NCI-H524 (cell line): ENCODE measurements at places on chromosomes 2 and 18.

DNA sequence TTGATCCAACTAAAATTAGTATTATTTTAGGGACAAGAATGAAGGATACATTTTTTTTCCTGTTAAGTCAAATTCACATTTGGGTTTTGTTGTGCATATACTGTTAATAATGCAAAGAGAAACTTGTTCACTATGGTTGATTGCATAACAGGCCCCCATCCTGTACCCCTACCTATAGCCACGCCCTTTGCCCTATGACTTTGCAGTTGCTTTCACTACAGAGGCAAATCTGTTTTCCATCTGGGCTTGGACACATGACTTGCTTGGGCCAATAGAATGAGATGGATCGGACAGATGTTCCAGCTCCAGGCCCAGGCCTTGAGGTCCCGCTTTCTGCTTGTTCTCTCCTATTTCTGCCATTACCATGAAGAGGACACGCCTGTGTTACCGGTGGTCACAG lies 278.5 kb upstream of the HNRNPA3 start:
- no peak for DNase-seq

DNA sequence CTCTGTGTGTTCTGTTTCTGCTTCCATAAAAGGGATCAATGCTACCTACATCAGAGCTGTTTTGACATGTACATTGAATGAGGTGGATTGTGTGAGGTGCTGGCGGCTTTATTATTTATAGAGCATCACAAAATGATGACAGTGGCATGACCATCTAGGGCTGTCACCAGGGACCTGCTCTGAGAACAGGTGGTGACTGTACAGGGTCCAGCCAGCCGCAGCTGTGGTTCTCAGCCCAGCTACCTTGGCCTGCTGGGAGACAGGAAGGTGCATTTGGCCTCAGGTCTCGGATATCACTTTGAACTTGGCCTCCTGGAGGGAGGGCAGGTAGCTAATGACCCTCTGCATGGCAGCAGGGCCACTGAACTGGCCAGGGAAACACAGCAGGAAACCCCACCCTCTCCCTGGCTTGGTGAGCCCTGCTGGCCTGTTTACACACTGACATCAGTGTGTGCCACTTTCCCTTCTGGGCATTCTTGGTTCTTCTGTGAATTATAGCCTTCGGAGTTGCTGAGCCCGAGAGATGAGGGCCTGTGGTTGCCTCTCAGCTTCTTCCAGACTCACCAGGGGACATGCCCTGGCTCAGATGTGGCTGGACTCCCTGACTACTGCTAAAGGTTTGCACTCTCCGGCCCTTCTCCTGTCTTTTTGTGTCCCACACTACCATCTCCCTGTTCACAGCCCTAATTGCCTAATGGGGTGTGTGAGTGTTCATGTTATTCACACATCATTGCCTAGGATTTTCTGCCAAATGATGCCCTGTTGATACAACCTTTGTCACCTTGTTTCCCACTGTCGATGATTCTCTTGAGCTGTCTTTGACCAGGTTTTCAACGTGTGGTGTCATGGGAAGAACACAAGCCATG lies 109.2 kb upstream of the RAB12 start:
- no peak for DNase-seq

- no peak for DNase-seq
Measured at GRCh38 chr2:27537287-27537686, 40.6 kb downstream of the GCKR start.

- DNase-seq = no peak
Measured at GRCh38 chr2:174868878-174869277, 104.6 kb upstream of the CHRNA1 start.

GRCh38 chr2:138787053-138787666 lies 7.0 kb upstream of the NXPH2 start:
- no peak for DNase-seq

GRCh38 chr2:225602205-225602604 lies 202.7 kb downstream of the NYAP2 start:
- DNase-seq = no peak

DNA sequence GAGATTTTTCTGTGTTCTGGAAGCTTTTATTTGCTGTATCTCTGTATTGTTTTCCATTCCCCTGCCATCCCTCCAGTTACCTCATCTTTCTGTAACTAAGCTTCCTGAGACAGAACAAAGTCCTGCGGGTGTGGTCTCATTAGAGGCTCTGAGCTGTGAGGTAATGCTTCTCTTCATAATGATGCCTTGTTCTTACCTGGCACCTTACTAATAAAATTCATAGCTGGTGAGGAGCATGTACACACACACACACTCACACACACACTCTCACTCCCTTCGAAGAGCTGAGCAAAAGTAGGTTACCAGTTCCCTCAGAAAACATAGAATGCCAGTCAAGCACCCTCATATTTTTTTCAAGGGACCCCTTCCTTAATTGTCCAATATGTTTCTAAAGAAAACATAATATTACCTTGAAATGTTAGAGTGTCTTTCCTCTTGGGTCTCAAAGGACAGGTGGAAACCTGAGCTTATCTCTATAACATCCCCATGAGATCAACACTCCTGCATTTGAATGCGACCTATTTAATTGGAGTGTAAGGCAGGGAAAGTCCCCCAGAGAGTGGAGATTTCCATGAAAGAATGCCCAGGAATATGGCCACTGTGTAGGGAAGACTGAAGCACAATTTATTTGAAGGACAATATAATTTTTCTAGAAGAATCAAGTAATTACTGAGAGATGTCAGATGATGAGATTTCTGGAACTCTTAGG lies 161.6 kb upstream of the NCK2 start:
- DNase-seq = no peak

GRCh38 chr2:137020452-137021196 lies 255.3 kb downstream of the THSD7B start:
- DNase-seq = no peak

GRCh38 chr2:95375532-95376150 lies 26.9 kb upstream of the FAHD2A start:
- DNase-seq = no peak

- DNase-seq = no peak
Measured at GRCh38 chr18:59921384-59921891, 21.6 kb downstream of the PMAIP1 start.

DNA sequence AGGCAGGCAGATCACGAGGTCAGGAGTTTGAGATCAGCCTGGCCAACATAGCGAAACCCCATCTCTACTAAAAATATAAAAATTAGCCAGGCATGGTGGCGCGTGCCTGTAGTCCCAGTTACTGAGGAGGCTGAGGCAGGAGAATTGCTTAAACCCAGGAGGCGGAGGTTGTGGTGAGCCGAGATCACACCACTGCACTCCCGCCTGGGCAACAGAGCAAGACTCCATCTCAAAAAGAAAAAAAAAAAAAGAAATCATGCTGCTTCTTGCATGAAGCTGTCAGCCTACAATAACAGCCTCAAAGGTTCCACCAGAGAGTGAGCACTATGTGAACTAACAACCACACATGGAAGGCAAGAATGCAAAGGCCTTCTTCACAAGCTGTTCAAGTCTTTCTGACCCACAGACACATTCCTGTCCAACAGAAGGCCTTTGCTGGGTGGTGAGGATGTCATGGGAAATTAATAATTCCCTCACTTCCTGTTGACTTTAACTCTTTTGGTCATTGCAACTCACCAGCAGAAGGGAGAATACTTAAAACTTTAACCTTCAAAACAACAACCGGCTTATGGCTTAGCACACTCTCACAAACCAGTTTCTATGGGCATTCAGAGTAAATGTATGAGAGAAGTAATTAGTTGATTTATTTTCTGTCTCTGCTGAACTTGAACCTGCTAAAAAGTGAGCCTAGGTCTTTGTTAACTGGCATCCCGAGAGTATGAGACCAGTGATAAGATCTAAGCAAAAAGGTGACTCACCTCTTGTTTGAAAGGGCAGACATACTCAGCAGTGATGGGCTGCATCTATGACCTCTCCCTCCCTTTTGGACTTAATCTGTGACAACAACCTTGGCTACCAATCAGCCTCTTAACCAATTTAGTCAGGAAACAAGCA lies 11.8 kb downstream of the PLEKHM3 start:
- no peak for DNase-seq

DNA sequence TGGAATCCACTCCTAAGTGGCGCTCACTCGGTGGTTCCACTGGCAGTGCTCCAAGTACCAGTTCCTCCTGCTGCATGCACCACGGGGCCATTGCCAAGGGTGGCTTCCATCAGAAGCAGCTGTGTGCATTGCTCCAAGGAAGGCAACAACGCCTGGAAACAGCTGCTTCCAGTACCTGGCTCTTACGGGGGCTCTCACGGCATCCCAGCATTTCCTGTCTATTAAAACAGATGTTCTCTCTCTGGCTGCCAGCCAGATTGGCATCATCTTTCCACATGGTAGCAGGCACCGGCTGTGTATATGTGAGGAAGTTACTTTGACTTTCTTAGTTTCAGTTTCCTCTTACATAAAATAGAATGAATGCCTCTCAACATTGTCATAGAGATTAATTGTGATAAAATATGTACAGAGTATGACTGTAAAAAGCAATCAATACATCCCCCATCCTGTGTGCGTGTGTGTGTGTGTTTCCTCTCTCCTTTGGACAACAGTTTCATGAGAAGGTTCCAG lies 84.9 kb downstream of the CMPK2 start:
- peak; percentile 85 for DNase-seq

- peak; percentile 53 for DNase-seq
Measured at GRCh38 chr18:21242780-21243401, 859 bp downstream of the GREB1L start.

GRCh38 chr2:9653485-9654271 lies 22.9 kb upstream of the YWHAQ start:
- DNase-seq = no peak

- DNase-seq = no peak
Measured at GRCh38 chr2:43161650-43162510, 64.5 kb downstream of the ZFP36L2 start.

DNA sequence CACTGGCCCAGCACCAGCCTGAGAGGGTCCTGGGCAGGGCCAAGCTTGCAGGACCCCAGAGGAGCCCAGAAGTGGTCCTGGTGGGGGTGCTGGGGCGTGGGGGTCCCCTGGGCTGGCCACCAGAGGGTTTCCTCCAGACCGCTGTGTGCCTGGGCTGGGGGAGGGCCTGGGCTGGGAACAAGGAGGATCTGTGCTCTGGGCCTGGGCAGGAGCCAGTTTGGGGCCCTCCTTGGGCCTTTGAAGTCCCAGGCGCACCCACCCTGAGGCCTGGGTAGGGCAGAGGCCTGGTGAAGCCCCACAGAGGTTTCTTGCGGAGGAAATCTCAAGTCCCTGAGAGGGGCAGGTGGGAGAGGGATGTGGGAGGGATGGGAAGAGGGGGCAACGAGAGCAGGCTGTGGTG lies 63.4 kb upstream of the GPC1 start:
- DNase-seq = no peak

GRCh38 chr2:120111193-120111592 lies 98.3 kb downstream of the EPB41L5 start:
- no peak for DNase-seq

DNA sequence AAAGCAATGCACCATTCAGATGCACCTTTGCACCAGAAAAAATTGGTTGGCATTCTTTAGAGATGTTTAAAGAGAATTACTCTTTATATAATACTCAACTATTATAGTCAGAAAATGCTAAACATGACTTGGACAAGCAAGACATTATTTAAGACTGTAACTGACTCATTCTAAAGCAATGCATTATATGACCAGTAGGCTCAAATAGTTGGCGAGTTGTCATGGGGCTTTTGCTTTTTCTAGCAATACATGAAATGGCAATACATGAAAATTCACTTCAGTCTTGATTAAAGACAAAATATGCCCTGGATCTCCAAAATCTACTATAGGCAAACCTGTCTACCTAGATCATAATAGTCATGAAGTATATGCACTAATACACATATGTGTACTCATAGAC lies 216.9 kb upstream of the VWC2L start:
- DNase-seq = no peak

- DNase-seq = no peak
Measured at GRCh38 chr18:55470826-55471225, 117.2 kb downstream of the TCF4 start.

DNA sequence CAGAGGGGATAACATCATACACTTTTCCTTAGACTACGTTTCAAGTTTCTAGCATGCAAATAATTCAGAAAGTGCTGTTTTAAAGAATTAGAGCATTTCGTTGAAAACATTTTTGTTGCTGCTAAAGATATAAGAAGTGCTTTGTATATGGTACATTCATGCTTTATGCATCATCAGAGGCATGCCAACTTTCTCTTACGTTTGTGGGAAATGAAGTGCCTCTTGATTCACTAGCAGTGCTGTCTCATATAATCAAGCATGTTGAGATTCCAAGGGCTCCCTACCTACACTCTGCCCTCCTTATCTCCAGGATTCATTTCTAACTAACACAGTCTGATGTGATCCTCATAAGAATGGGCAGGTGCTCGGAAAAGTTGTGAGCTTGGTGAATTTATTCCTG lies 748.6 kb upstream of the DDX18 start:
- no peak for DNase-seq

DNA sequence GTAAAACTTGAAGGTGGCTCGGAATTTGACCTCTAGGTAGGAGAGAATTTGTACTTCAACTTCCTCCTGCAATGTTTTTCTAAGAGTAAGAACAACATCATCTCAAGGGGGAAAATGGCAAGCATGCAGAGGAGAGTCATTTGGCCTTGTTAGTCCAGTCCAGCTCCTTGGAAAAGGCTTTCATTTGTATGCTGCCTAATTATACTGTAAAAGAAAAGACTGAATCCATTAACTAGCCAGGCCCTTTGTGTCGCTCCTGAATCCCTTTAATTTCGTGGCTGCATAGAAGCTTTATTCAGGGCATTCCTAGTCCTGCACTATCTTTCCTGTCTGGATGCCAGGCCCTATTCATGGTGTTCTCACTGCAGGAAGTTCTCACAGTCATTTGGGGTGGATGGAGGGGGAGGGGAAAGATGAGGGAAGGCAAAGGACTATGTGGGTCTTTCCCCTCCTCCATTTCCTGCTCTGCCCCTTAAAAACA lies 36.0 kb downstream of the PHLPP1 start:
- DNase-seq = no peak

GRCh38 chr2:52918551-52918950 lies 849.1 kb upstream of the CHAC2 start:
- no peak for DNase-seq

DNA sequence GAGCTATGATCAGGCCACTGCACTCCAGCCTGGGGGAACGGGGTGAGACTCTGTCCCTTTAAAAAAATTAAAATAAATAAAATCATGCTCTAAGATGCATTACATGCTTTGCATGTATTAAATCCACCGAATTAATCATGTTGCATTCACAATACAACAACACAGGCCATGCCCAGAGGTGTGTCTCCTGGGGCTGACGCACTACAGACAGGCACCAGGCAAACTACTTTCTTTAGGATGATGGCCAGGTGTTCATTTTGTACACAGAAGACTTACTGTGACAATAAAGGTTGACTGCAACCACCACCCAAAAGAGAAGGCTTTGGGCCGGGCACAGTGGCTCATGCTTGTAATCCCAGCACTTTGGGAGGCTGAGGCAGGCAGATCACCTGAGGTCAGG lies 226.8 kb upstream of the PXDN start:
- DNase-seq = no peak

GRCh38 chr2:186599186-186599778 lies 9.4 kb downstream of the ITGAV start:
- no peak for DNase-seq

DNA sequence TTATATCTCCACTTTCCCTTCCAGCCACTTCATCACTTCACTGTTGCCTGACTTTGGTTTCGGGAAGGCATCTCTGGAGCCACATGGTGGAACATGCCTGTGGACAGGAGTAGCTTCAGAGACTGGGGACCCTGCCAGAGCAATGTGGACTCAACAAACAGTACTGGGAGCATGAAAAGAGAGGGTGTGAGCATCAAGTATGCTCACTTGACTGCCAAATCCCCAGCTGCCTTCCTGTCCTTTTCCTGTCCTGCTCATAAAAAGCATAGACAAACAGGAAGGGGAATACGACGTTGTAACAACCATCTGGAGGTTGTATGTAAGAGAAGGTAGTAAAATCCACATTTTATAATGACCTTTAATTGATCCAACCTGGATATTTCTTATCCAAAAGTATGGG lies 61.3 kb upstream of the CSRNP3 start:
- no peak for DNase-seq
